ENCODE measurements at places on chromosomes 12 and 14.

- DNase-seq = no peak
These were observed 193.6 kb upstream of the FSCB start for GRCh38 chr14:44700694-44701093.

GRCh38 chr14:55609681-55610080, 29.7 kb downstream of the KTN1 start:
- DNase-seq = no peak

- peak; percentile 58 for DNase-seq
These were observed 17.1 kb upstream of the OR10P1 start for GRCh38 chr12:55619354-55620138.

DNA sequence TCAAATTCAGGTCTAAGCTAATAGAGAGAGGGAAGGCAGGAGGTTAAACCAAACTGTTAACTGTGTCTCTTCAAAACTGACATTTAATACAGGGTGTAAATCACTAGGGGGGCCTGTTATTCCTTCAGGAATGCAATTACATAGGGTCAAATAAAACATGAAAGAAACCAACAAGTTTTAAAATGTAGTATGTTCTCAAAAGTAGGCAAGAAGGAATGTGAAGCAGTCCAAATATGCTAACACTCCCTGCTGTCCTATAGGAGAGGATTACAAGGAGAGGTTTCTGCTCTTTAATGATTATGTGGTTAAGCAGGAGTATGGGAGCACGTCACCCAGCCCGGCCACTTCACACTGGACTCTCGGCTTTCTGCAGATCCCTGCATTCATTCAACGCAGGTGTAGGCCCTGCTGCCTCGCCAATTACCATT, 42.5 kb upstream of the BMP4 start:
- no peak for DNase-seq

DNA sequence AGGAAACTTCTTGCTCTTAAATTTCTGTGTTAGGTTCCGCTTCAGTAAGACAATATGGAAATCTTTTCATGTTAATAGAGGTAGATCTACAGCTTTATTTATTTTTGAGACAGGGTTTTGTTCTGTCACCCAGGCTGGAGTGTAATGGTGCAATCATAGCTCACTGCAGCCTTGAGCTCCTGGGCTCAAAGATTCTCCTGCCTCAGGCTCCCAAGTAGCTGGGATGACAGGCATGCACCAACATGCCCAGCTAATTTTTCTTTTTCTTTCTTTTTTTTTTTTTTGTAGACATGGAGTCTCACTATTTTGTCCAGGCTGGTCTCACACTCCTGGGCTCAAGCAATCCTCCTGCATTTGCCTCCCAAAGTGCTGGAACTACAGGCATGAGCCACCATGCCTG, 70.1 kb downstream of the DAO start:
- no peak for DNase-seq

- no peak for DNase-seq
These were observed 277.1 kb downstream of the FOXG1 start for GRCh38 chr14:29043737-29044136.

- DNase-seq = no peak
These were observed 25.0 kb downstream of the SYNDIG1L start for GRCh38 chr14:74400919-74401503.

- DNase-seq = no peak
These were observed 10.2 kb upstream of the GPX2 start for GRCh38 chr14:64952598-64953309.

GRCh38 chr12:13365748-13366366, 169.3 kb downstream of the EMP1 start:
- no peak for DNase-seq

DNA sequence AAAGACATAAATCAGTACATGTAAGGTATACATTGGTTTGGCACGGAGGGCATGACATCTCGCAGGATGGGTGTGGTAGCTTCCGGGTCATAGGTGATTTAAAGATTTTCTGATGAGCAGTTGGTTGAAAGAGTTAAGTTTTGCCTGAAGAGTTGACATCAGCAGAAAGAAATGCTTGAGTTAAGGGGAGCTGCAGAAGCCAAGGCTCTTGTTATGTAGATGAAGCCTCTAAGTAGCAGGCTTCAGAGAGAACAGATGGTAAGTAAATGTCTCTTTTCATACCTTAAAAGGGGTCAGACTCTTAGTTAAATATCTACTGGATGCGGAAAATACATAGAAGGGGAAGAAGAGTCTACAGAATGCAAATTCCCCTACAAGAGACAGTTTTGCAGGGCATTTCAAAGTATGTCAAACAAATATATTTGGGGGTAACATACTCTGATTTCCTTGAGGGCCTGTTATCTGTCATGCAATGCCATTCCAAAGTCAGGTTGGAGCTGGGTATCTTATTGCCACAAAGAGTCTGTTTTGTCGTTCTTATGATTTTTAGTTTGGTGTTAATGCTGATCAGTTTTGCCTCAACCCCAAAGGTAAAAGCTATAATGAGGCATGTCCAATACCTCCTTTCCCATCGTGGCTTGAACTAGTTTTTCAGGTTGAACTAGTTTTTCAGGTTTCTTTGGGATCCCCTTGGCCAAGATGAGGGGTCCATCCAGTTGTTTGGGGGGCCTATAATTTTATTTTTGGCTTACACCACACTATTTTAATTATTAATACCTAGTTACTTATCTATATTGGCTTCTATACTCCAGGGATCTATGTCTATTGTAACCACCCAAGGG, 67.0 kb downstream of the PTHLH start:
- DNase-seq = no peak

Data from DMS 273 treated with DMSO at 0.1 percent for 48 hours (cell line).